ENCODE measurements at places on chromosomes 5 and 9.

DNA sequence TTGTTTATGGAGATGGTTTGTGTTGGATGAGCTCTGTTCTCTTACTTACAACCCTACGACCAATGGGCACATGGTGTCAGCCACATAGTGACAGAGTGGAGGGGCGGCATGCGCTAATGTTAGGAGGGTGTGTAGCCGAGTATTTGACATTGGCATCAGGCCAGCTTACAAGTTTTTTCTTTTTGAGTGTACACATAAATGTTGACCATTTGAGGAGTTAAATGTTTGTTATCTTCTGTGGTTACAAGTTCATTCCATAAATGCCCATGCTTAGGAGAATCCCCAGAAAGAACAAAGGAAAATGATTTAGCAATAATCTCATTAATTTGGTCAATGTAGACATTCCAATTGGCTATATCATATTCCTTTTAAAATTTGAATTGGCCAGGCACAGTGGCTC is 180.1 kb upstream of the ELL2 start:
- no peak for DNase-seq

GRCh38 chr9:134502266-134502791 is 139.3 kb upstream of the COL5A1 start:
- DNase-seq = no peak

DNA sequence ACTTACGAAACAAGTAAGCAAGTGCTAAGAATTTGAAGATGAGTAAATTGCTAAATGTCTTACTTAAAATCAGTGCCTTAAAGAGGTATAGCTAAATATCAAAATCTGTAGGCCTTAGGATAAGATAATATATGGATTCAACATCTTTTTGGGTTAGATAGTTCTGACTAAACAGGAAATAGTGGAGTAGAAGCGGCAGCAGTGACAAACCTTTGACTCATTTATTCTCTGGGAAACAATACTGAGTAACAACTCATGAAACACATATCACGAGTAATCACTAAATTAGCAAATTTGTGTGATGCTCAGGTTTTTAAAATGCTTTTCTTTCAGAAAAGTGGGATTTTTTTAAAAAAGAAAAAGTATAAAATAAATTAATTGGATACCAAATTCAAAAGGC is 762.1 kb upstream of the TYRP1 start:
- DNase-seq = no peak

DNA sequence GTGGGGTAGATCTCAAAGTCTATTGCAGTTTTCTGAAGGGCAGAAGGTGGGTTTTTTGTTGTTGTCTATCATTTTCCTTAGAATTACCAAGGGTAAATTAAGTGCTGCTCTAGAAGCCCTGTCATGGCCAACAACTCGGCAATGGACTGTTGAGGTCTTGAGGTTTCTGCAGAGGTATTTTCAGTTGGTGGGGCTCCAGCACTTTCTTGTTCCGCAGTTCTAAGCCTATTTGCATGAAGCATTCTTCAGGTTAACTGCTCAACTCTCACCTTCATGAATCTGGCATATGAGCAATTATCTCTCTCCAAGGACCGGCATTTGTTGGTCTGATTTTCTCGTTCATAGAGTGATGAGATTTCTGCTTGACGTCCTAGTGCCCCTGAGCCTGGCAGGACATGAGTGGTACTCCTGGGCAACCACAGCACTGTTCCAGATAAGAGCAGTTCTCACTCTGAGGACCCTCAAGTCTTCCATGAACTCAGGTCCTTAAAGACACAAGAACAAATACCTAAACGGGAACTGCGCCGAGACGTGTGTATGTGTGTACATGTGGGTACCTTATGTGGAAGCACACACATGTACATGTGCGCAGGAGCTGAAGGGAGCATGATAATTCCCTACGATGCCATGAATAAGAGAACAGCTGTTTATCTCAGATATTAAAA is 544.5 kb downstream of the CSNK1G3 start:
- no peak for DNase-seq

DNA sequence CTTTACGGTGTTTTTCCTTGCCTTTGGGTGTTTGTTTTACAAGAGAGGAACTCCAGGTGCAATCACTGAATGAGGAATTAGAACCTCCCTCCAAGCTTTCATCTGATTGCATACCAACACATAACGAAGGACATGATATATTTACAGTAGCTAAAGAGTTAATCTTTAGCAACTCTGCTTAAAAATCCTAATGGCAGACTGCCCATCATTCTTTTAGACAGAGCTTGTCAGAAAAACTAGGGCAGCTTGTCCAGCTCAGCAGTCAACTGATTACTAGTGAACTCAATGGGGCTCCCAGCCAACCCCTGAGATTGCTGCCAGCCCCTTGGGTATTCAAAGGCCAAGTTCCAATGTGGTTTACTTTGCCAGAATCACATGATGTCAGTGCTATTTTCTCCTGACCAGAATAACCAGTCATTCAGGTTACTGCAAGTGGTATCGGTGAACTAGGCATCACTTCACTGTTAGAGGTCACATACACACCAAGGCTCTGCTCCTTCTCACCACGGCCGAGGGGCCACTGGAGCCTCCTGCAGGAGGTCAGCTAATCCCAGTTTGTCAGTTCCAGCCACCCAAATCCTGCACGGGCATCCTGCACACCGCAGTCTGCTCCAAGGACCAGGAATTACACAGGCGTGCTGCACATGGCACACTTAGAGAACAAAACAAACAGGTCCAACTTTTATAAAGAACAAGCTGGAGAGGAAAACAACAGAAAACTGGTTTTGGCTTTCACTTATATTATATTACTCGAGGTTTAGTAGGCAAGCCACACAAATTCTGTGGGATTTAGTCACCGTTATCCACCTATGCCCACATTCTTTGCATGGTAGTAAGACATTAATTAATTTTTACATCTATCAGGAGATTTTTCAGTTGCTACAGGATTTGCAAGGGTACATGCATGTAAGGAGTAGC is 62.5 kb downstream of the NFIB start:
- no peak for DNase-seq

GRCh38 chr5:9562141-9562540 is 16.3 kb upstream of the SEMA5A start:
- DNase-seq = no peak

GRCh38 chr5:174303437-174304045 is 258.0 kb downstream of the NSG2 start:
- DNase-seq = no peak

- DNase-seq = no peak
Observed at GRCh38 chr5:143352691-143353090, 50.8 kb downstream of the NR3C1 start.

DNA sequence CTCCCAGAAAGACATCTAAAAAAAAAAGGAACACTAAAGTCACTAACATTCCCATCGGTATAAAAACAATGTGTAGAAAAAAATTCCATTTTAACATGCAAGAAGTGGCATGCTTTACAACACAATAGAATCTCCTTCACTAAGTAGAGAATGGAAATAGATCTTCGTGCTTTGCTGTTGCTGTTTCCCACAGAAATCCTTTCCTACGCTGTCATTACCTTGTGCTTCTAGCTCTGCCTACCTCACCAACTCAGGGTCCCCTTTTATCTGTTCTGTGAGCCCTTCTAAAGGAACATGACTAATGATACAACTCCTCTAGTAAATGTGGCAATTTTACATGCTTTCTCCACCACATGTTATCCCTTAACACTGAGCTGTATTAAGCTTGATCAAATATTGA is 202.9 kb downstream of the MCTP1 start:
- no peak for DNase-seq

DNA sequence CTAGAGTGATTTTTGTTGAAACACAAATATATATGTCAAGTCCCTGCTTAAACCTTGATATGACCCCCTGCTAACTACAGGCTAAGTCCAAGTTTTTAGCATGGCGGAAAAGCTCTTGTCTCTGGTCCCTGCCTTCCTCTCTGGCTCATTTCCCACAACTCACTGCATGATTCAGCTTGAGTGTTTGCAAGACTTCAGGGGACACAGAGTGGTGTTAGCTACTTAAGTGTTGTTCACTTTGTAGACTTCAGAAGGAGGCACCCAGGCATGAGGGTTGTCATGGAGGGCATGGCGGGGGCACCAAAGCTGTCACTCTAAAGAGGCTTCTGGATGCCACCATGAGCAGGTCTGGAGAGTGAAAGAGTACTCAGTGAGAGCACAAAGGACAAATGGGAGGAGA is 362.4 kb upstream of the ACTBL2 start:
- no peak for DNase-seq

DNA sequence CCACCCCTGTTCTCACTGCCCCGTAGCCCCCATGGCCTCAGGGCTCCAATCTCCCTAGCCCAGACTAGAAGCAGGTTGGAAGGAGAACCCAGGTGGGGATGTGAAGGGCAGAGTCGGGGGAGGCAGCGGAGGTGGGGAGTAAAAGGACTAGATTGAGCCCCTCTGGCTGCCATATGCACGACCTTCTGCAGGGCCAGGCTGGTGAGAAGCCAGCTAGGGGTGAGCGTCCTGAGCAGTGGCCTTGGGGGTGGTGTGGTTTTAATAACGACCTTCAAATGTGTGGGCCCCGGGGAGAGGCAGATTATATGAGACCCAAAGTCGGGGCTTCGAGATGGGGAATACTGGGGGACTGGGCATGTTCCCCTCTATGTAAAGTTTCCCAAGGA is 139.5 kb downstream of the C9orf50 start:
- no peak for DNase-seq

- DNase-seq = no peak
Observed at GRCh38 chr5:18772475-18772874, 1138.2 kb downstream of the TAF11L14 start.

- no peak for DNase-seq
Observed at GRCh38 chr5:80156156-80156555, 99.7 kb downstream of the SERINC5 start.

GRCh38 chr9:105233873-105234272 is 10.6 kb upstream of the SLC44A1 start:
- DNase-seq = no peak

- DNase-seq = no peak
Observed at GRCh38 chr5:17267106-17267505, 49.7 kb downstream of the BASP1 start.

DNA sequence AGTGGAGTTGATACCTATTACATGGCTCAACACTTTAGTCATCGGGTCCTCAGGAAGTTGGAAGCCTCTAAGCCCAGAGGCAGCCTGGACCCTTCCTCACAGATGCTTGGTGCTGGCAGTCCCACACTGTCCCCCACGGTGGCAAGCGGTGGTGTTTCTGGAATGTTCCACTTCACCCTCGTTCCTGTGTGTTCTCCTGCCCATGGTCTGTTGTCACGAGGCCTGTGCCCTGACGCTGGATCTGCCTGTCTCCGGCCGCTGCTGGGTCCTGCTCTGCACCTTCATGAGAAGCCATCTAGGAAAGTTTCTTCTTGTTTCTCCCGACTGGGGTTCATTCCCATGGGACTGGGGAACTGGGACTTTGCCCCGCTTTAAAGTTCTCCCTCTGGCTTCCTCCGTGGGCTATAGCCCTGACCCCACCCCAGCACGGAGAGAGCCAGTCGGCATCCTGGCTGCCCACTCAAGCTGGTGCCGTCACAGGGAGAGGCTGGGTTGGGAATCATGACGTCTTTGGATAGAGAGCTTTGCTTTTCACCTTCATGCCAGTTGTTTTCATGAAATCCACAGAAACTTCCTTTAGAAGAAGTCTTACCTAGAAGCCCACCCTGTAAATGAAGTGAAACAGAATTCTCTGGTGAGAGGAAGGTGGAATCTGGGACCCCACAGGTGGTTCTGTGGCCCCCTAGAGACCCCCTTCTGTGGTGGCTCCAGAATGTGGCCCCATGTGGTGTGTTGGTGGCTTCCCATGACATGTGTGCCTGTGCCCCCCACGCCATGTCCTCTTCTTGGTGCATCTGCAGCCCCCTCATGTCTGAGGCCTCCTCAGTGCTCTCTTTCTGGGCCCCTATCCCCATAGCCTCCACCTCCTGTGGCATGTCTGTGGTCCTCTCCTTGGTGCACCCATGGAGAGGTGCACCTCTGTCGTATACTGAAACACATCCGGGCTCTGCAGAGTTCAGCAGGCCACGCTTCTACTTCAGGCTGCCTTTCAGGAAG is 43.8 kb downstream of the TRIP13 start:
- no peak for DNase-seq

- DNase-seq = no peak
Observed at GRCh38 chr5:41708604-41708940, 161.7 kb downstream of the OXCT1 start.

GRCh38 chr9:20315677-20316076 is 306.6 kb downstream of the MLLT3 start:
- DNase-seq = no peak

DNA sequence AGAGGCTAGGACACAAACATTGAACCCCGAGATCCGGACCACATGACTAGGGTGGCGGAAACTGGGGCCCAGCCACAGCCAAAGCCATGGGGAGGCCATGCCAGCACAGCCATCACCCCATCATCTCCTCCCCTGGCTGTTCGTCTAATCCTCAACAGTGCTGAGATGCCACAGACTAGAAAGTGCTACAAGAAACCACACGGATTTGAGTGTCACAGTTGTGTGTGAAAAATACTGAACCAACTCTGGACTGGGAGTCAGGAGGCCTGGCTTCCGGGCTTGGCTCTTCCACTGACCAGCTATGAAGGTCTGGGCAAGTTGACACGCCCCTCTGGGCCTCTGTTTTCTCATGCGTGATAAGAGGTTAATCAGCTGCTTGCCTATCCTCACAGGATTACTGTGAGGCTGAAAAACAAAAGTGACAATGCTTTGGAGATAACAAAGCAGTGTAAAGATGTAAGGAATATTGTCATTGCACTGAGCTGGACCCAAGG is 38.8 kb upstream of the SHB start:
- DNase-seq = no peak

DNA sequence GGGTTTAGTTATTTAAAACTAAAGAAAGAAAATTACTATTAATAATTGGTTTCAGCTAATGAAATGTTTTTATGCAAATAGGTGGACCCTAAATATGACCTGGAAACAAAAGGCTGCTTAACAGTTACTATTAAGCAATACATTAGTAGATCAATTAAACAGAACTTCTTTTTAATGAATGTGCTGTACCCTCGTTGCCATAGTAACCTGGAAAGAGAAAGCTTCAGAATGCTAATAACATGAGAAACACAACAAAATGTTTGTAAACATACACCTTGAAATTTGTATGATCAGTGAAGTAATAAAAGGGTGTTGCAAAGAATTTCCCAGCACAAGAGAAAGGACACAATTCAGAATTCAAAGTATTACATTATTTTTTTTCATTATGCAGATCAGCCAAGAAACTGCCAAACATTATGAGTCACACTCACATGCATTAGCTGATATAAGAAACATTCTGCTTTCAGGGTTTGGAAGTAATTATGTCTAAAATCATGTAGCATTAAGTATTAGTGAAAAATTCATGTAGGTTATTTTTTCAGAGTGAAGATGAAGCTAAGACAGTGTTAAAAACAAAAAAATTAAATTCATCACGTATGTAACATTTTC is 348.3 kb downstream of the ISL1 start:
- no peak for DNase-seq

- no peak for DNase-seq
Observed at GRCh38 chr5:61402244-61402823, 70.3 kb downstream of the ZSWIM6 start.
